Activated CD4-positive, alpha-beta T cell treated with anti-CD3 and anti-CD28 coated beads, Interleukin-2, amount 50 U/mL, for 16 hours (primary cell): ENCODE measurements at places on chromosomes 6 and 20.
A peak's percentile ranks its signal among the peaks of the same experiment; 100 is the strongest.

GRCh38 chr6:167046861-167047495 lies 47.8 kb downstream of the CEP43 start:
- DNase-seq = no peak

- peak; percentile 71 for DNase-seq
These were observed 11.0 kb downstream of the POU3F2 start for GRCh38 chr6:98845211-98846020.

DNA sequence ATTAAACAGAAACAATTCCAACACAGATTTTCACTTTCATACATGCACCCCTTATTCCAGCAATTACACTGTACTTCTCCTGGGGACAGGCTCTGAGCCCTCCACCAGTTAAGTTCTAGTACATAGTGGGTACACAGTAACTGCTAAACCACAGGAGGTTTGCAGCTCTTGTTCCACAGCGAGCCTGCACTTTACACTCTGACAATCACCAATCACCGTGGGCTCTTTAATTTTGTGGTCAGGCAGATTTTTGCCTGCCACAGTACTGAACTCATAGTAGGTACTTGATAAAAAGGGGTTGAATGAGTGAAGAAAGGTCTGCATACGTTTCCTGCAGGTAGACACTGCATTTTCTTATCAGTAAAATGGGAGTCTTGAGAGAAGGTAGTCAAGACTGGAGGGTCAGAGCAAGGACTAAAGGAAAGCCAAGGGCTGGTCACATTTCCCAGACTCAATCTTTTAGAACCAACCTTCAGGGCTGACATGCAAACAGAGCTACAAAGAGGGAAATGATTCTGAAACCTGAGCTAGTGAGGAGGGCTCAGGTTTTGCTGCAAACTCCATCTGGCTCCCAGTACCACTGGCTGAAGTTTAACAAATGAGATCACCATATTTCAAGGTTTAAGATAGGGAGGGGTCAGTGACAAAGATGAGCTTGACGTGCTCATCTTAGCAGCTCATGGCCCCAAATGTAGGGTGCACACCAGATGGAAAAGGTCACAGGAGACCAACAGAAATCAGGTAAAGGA lies 404.6 kb downstream of the BTBD9 start:
- DNase-seq = no peak

GRCh38 chr6:121959501-121959900 lies 440.0 kb upstream of the HSF2 start:
- DNase-seq = no peak

DNA sequence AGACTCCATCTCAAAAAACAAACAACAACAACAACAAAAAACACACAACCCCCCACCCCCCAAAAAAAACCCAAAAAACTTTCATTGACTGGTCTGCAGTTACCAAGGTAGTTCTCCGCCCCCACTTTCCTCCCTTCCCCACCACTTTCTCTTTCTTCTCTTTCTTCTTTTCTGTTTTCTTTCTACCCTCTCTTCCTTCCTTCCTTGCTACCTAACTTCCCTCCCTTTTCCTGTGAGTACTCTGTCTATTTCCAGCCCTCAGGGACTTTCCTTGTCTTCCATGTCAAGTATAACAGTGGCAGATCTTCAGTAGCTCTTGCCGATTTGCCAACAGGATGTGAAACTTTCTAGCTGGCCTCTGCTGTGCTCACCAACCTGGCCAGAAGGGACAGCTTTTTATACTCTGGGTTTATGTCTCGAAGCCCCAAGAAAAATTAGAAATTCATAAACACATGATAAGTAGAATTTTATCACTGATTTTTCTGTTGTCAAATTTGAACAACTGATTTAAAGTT lies 399.5 kb downstream of the QKI start:
- no peak for DNase-seq

DNA sequence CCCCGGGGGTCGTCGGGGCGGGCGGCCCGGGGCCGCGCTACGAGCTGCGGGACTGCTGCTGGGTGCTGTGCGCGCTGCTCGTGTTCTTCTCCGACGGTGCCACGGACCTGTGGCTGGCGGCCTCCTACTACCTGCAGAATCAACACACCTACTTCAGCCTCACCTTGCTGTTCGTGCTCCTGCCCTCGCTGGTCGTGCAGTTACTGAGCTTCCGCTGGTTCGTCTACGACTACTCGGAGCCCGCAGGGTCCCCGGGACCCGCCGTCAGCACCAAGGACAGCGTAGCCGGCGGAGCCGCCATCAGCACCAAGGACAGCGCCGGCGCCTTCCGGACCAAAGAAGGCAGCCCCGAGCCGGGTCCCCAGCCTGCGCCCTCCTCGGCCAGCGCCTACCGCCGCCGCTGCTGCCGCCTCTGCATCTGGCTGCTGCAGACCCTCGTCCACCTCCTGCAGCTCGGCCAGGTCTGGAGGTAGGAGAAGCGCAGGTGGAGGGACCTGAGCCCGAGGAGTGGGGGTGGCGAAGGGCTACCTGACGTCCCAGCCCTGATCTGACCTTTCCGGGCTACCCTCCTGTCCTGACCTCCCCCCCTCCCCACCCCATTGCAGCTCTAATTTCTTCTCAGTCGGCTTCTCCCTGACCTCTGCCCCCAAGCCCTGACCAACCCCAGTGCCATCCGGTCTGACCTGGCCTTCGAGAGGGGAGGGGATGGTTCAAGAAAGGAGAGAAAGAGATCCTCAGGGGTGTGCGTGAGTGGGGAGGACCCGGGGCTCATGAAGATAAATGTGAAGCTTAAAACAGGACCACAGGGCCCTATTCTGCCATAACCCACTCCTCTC lies 558 bp downstream of the XKR7 start:
- DNase-seq = peak; percentile 67

DNA sequence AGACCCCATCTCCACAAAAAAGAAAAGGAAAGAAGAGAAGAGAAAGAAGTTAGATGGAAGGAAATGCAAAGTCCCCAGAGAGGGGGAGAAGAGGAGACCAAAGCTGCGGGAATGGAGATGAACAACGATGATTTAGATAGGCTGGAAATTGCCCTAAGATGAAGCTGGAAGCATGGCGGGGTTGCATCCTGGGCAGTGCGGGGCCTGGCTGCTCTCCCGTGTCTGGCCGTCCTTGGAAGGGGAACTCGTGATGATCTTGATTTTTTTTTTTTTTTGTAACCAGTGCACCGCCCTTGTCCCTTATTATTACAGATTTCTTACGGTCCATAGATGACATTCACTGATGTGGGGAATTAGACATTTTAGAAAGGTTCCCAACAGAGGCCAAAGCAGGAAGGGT lies 276.5 kb downstream of the CDH4 start:
- DNase-seq = no peak

GRCh38 chr6:98583506-98583905 lies 250.9 kb upstream of the POU3F2 start:
- DNase-seq = no peak

- no peak for DNase-seq
These were observed 468 bp upstream of the CMTR1 start for GRCh38 chr6:37432590-37432915.

- no peak for DNase-seq
These were observed 251.0 kb upstream of the NRSN1 start for GRCh38 chr6:23875006-23875405.

- DNase-seq = no peak
These were observed 70.9 kb downstream of the UST start for GRCh38 chr6:148817689-148818088.

DNA sequence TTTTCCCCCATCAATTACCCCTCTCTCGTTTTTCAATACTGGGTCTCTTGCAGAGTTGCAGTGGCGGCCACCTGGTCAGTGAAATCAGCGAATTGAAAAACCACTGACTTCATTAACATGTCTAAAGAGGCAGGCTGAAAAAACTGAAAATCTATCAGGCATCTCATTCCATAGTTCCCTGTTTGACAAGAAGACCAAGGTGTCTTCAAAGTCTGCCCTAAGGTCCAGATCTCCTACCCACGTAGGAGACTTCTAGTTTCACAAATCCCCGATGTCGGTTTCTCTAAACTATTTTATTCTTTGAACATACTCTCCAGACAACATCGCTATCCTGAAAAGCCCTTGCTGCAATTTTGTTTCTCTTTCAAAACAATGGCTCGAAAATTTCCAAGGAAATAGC lies 796 bp upstream of the TUBB start:
- no peak for DNase-seq

GRCh38 chr6:41098366-41098765 lies 25.6 kb downstream of the NFYA start:
- no peak for DNase-seq

GRCh38 chr20:23680146-23680545 lies 8.7 kb downstream of the CST4 start:
- DNase-seq = no peak

DNA sequence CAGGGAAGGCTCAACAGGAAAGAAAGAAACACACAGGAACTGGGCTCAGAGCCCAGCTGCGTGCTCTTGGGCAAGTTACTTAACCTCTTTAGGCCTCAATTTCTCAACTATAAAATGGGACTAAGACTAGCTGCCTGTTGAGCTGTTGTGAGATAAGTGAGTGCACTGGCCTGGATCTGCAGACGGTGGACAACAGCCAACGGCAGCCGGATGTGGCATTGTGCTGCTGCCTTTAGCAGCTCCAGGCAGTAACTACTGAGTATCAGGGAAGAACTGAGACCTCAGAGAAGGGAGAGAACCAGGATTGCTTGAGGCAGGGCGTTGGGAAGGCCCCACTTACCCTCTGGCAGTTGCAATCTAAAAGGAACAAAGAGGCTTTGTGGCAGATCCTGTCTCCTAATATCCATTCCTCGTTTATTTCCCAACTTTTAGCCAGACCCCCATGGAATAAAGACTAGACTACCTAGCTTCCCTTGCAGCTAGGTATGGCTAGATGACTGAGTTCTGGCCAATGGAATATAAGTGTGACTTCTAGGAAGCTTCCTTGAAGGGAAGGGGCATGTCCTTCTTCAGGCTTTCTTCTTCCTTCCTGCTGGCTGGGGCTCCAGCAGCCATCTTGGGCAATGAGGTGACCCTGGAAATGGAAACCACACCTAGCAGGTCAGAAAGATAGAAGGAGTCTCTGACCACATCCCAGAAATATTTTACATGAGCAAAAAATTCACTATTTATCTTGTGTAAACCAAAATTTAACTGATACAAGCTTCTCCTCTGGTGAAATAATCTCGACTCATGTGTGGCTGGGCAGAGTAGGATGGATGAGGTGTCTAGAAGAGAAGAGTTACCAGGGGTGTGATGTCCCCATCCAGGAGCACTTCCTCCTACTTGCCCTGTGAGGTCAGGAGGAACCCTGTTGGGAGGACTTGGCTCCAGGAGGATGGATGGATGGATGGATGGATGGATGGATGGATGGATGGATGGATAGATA lies 67.6 kb downstream of the MRPL14 start:
- DNase-seq = no peak

GRCh38 chr6:15511248-15512125 lies 151.3 kb downstream of the DTNBP1 start:
- no peak for DNase-seq

DNA sequence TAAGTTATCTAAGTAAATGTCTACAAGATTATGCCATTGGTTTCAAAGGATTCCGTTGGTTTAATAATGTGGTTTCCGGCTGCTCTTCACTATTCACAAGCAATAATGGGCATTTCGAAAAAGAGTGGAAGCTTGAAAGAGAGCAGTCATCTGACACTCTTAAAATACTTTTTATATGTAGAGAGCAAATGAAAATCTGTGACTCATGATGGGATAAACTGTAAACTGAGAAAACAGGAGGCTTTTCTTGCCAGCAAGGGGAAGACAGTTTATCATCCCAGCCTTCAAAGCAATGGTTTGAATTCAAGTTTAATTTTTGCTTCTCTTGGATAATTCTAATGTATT lies 145.7 kb downstream of the KHDC1L start:
- no peak for DNase-seq

GRCh38 chr6:135546680-135547418 lies 49.3 kb upstream of the AHI1 start:
- no peak for DNase-seq

DNA sequence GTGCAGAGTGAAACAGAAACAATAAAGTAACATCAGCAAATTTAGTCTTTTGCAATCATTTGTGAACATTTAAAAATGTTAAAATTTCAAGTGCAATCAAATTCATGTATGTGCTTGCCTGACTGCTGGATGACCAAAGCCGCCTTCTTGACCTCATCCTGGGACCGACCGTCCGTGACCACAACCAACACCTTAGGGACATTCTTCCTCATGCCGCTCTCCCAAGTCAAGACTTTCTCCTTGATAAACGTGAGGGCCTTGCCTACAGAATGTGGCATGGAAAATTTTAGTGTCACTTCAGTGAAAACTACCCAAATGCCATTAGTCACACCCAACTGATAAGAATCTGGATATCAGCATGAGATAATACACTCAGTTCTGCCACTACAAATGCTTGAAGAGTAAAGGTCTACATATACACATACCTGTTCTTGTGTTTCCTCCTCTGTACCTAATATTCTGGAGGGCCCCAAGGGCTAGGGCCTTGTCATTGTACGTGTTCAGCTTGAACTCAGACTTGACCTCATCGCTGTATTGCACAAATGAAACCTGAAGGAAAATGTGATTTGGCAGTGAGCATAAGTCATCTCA lies 86.8 kb downstream of the COL12A1 start:
- no peak for DNase-seq

- DNase-seq = no peak
These were observed 20.2 kb downstream of the MAP3K4 start for GRCh38 chr6:161011492-161012480.

DNA sequence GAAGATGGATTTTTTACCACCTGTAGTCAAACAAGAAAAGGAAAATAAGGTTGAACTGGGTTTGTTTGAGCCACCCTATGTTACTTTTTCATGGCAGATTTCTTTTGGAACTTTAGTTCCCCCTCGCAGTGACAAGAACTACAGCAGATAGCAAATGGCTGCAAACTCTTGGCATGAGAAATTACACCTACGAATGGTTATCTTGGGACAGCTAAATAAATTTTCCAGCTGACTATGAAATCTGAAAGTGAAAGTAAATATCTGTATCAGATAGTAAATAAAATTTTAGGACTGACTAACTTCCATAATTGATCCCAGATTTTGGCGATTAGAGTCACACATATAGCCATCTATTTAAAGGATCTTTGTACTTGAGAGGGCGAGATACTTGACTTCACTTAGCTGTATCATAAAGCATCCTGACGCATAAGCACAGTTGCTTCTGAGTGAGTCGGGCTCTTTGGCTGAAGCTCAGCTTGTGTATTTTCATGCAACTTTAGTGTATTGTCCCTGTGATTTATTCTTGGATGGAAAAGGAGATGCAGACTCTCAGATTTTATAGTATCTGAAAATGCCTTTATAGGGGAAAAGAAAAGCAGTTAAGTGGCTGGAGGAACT lies 125.3 kb upstream of the B3GAT2 start:
- DNase-seq = no peak

GRCh38 chr6:35663447-35664235 lies 25.1 kb downstream of the FKBP5 start:
- no peak for DNase-seq
